Ureter (tissue), 1 donor: ENCODE measurements at places on chromosomes 1 and 21.

DNA sequence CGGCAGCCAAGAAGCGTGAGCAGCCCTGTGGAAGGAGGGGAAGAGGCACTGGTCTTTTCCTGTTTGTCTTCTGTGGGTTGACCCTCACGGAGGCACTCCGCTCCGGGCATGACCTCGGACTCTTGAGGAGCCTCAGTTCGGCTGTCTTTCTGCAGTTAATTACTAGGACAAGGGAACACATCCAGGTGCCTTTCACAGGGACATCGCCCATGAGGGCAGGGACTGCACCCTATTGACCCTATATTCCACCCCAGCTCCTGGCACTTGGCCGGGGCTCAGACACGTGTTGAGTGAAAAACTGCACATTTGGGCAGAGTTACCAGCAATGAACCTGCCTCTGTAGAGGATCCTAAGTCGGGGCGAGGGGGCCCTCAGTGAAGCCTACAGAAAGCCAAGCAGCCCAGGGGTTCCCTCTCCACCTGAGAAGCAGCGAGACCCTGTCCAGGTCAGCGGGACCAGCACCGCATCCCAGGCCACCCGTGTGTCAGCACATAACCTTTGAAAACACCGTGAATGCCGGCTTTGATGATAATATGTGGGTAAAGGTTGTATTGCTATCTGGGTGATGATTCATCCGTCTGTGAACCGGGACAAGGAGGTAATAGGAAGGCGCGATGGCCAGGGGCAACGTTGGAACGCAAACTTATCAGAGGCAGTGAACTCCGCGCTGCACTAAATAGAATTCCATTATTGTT is 161.4 kb upstream of the ARHGEF16 start:
- DNase-seq: no peak

DNA sequence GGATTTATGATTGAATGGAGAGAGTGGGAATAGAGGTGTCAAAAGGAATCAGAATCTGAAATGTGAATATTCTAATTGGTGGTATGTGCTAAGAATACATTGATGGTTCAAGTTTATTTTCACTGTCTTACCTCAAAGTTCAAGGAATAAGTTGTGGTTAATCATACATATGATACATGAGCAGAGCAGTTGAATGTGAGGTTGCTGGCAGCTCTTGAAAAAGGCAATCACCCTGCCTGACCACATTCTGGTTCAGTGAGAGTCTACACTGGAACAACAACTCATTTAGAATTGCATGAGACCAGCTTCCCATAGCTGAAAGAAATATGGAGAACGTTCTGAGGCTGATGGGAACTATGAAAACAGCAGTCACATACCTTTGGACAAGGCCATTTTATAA is 68.3 kb upstream of the ARHGAP29 start:
- no peak for DNase-seq

GRCh38 chr1:3403388-3404231 is 50.9 kb upstream of the ARHGEF16 start:
- no peak for DNase-seq

- DNase-seq: no peak
Measured at GRCh38 chr21:17793246-17794123, 25.7 kb downstream of the C21orf91 start.

- DNase-seq: no peak
Measured at GRCh38 chr1:20343149-20343937, 52.7 kb downstream of the VWA5B1 start.
